ENCODE measurements at places on chromosomes 5 and 9.

GRCh38 chr5:84379749-84380148 lies 4.9 kb downstream of the EDIL3 start:
- DNase-seq = no peak

GRCh38 chr5:149599375-149599774 lies 18.1 kb downstream of the ARHGEF37 start:
- DNase-seq = no peak

- peak; percentile 19 for DNase-seq
Observed at GRCh38 chr9:32524892-32525708, 896 bp downstream of the RIGI start.

DNA sequence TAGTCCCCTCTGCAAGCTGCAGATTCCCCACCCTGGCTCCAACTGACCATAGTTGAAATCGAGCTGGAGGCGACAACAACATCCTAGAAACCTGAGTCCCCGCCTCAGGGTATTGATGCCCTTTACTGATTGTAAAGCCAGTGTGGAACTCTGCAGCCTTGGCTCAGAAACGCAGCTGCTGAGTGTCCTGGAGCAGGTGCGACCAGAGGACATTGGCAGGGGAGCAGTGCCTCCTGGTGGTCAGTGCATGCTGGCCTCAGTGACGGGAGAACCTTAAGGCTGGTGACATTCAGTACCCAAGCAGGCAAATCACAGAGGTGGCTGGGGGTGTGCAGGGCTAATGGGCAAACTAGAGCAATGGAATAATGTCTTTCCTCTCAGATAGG lies 20.4 kb upstream of the ZNF354B start:
- peak; percentile 59 for DNase-seq

GRCh38 chr5:111278858-111279504 lies 54.8 kb downstream of the CAMK4 start:
- DNase-seq = peak; percentile 93

DNA sequence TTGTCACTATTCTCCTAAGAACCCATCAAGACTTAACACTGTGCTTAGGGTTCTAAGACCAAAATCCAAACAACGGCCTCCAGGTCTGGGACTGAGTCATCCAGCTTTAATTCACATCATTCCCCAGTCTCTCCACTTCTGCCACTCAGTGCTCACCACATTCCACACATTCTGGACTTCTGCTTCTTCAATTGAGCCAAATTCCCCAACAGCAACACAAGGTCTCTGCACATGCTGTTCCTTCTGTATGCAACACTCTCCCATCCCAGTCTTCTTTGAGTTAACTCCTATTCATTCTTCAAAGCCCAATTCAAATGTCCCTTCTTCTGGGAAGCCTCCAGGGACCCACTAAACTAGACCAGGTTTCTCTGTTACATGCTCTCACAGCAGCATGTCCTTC lies 97.8 kb downstream of the GPR21 start:
- no peak for DNase-seq

Data from CD8-positive, alpha-beta T cell (primary cell).